Ureter (tissue), 1 donor: ENCODE measurements at places on chromosomes 2 and 18. TPM values are rescaled to one million over a fixed set of nuclear protein-coding genes. Genes with fewer than 3 reads are reported as not detected.

DNA sequence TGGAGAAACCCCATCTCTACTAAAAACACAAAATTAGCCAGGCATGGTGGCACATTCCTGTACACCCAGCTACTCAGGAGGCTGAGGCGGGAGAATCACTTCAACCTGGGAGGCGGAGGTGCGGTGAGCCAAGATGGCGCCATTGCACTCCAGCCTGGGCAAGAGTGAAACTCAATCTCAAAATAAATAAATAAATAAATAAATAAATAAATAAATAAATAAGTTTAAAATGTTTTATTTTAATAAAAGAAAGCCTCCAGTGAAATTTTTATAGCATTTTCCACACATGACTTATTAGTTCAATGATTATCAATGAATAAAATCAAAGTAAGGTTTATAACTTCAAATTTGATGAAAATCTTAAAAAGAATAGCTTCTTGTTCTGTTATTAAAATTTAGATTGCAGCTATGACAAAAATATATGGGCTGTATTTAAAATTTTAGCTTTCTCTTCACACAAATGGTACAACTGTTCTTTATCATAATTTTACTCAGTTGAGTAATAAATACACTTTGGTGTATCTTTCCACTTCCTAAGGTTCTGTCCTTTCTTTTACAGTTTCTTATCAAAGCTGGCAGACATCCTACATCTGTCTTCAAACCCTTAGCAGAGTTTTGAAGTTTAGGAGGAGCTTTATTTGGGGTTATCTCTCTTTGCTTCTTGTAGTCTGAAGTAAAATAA lies 78.4 kb upstream of the ZSWIM2 start:
- DNase-seq = no peak

DNA sequence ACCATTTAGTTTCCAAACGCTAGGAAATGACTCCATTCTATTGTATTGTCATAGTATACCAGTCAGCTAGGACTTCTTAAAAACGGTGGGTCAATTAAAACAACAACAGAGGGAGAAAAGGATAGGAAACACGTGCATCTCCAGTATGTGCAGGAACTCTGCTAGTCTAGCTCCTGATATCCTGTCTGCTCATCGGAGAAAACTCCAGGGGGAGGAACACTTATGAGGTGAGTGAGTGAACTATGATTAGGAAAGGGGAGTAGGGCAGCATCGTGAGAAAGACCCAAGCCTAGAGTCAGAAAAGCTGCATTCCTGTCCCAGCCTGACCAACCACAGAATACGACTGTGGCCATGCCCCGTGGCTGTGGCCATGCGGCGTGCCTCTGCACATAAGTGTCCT lies 34.2 kb downstream of the DTNB start:
- DNase-seq = no peak

DNA sequence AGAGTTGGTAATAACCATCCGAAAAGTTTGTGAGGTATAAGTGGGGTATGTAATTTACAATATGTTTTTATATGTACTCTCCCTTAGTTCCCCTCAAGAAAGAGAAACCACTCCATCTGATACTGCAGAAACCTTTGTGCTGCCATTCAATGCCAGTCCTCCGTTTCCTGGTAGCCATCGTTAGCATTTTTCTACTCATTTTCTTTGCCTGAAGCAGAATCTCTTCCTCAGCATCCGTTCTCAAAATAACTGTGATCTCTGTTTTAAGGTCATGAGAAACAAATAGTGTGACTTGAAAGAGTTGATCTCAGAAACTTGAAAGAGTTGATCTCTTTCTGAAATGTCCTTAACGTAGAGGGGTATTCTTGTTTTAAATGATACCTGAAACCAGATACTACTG lies 996 bp downstream of the PTCD3 start:
- no peak for DNase-seq

- no peak for DNase-seq
Observed at GRCh38 chr2:232367591-232368233, 10.8 kb upstream of the ALPP start.

DNA sequence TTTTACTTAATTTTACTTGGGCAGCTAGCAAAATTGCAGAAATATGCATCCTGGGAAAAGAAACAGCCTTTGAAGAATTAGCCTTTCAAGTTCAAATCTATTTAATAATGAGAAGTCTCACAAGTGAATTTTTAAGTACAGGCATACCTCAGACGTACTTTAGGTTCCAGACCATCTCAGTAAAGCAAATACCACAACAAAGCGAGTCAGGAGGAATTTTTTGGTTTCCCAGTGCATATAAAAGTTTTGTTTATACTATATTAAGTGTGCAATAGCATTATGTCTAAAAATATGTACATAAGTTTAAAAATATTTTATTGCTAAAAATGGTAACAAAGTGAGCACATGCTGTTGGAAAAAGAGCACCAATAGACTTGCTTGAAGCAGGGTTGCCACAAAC lies 50.8 kb upstream of the TWSG1 start:
- DNase-seq = no peak

GRCh38 chr18:8556424-8556823 lies 52.8 kb upstream of the RAB12 start:
- no peak for DNase-seq

- DNase-seq = no peak
Observed at GRCh38 chr18:77461062-77461688, 211.5 kb downstream of the GALR1 start.

GRCh38 chr18:79867666-79868065 lies 69.9 kb downstream of the KCNG2 start:
- DNase-seq = peak; percentile 30

The AKAIN1 gene
- not detected for total RNA-seq

- DNase-seq = peak; percentile 48
Observed at GRCh38 chr2:84919885-84920580, 14.6 kb downstream of the TMSB10 start.

The COLEC12 gene
- 10.2 TPM for total RNA-seq

DNA sequence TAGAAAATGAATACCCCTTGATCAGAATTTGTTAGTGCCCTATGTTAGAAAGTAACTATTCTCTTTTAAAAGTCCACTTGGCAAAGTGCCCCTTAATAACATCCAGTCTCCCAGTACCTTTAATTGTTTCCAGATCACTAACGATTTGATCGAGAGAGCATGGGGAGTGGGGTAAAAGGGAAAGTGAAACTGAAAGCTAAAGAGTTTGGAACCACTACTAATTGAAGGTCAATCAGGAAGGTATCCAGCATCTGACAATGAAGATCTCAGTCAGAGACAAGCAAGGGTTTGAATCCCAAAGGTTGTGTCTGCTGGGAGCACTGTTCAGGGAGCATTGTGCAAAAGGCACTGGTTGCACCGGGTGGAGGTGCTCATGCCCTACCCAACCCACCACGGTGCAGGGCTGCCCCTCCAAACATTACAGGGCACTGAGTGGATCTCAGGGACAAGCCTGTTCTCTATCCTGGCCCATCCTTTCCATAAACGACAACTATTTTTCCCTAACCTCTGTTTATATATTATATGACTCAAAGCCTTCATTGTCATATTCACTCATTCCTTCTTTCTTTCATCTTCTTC lies 14.6 kb upstream of the RIT2 start:
- no peak for DNase-seq

The EMX1 gene
- not detected for total RNA-seq

DNA sequence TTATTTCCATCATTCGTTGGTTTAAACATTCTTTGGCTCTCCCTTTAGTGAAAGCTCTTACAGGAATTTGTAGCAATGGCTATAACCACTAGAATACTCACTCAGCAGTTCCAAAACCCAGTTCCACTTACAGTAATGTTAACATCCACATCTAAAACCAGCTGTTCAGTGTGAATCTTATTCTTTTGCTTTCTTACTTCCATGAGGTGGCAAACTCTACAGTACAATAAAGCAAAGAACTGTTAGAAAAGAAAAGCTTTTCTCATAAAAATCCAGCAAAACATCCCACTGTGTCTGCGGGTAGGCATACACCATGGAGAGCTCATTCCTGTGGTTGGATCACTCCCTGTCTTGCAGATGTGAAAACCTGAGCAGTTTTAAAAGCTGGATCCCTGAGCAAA lies 147.1 kb downstream of the ARHGAP28 start:
- DNase-seq = no peak

The SLC39A6 gene
- total RNA-seq = 128 TPM

DNA sequence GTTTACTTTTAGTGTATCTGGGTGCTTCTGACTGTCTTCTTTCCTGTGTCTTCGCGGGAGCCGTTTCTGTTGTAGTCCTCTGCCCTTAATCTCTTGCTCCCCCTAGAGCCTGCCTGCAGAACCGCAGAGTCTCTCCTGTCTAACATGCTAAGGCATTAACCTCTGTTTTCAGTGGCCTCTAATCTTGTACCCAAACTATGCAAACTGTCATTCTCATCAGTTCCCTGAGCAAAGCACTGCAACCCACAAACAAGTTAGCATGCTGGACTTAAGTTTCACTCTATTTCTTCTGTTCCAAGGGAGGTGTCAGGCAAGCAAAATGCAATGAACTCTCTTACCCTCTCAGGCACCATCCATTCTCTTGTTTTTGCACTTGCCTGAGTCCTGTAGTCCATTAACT lies 138.4 kb downstream of the OTX1 start:
- no peak for DNase-seq

- DNase-seq = no peak
Observed at GRCh38 chr2:219128396-219128795, 32.2 kb downstream of the NHEJ1 start.

The PLA2R1 gene
- total RNA-seq = 19.0 TPM

- DNase-seq = no peak
Observed at GRCh38 chr2:108607706-108608301, 73.5 kb downstream of the LIMS1 start.

DNA sequence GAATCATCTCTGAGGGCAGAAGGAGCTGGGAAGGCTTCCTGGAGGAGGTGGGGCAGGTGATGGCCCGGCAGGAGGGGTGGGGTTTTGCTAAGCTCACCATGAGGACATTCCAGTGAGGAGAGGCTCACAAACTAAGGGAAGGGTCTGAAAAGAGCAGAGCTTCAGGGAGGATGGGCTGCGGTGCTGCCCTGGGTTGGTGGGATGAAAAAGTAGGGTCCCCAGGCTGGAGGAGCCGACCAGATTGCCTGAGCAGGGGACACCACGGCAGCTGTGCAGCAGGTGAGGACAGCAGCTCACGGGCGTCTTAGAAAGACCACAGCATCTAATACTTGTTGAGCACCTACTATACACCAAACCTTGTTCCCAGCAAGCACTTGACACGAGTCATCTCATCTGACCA lies 82.2 kb downstream of the DYSF start:
- no peak for DNase-seq

- DNase-seq = no peak
Observed at GRCh38 chr2:235623111-235623510, 129.3 kb downstream of the AGAP1 start.

The FHL2 gene
- total RNA-seq = 120 TPM

GRCh38 chr18:62716619-62717168 lies 1.4 kb downstream of the PHLPP1 start:
- DNase-seq = peak; percentile 58

- no peak for DNase-seq
Observed at GRCh38 chr2:19046986-19047780, 311.2 kb downstream of the OSR1 start.
